Stimulated activated CD8-positive, alpha-beta memory T cell treated with anti-CD3 and anti-CD28 coated beads, Interleukin-7, amount 100 ng/mL, for 1 hour (primary cell): ENCODE measurements at places on chromosomes 6 and 20.
A peak's percentile ranks its signal among the peaks of the same experiment; 100 is the strongest.

GRCh38 chr6:16408766-16409165 is 170.4 kb downstream of the GMPR start:
- no peak for DNase-seq

DNA sequence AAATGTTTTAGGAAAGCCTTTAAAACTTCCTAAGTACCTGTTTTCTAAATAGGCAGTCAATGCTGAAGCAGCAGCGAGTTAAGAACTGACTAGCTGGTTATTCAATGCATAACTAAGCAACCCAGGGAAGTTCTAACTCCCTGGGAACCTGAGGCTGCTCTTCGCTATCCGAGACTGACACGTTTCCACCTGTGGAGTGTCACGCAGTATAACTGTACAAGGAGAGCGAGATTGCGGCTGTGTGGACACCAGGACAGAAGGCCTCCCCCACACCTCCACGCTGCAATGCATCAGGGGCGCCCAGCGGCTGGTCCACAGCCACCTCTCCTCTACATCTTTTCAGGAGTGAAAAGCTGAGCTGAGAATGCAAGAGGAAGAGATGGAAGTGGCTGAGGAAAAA is 8.0 kb downstream of the PXDC1 start:
- DNase-seq = no peak

DNA sequence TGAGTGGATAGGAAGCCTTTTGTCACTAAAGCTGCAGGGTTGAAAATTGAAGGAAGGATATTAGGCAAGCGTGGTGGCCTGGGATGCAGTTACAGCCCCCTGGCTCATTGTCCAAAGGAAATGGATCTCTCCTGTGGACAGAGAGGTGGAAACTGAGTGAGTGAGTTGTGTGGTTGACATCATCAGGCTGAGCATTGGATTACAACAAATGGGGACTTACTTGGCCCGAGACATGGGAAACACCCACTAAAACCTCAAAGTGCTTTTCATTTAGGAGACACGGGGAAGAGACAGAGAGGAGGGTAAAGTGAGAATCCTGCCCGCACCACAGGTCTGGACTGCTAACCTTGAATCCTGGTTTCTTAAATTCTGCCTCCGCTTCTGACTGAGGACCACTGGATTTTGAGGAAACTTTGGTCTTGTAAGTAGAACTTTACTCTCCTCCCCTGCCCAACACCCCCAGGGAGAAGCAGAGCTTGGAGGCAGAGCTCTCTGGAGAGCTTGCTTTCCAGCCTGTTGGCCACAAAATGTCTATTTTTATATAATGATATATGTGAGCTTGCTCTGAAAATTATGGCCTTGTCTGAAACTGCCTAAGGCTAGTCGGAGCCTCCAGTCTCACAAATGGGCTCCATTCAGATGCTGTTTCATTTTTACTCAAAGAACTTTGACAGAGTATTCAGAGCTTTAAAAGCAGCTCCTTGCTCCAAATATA is at the start of gene PKIG:
PKIG (plus strand) TSS at position 269 of the 715 bp plus-strand sequence. CDS start 31,978 bp downstream, outside the sequence.
- DNase-seq = no peak

DNA sequence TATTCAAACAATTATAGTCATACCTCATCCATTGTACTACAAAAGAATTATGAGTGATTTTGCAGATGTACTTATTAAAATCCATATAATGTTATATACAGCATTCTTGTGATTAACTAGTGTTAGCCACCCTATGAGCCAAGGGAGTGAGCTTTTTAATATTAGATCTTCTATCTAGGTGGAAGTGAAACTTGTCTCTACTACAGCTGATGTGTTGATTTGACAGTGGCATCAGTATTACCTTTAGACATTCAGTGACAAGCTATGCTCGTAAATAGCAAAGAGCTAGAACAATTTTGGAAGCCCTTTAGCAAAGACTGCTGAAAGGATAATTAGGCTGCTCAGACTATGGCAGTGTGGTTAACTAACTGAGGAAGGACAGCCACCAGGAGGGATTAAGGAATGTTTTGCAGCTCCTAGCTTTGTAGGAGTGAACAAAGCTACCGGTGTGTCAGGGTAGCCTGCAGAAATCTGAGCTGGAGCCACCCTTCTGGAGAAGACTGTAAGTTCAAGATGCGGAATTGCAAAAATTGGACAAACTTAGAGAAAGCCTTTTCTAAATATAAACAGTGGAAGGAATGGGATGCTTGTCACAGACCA is 73.7 kb downstream of the AFG1L start:
- DNase-seq = no peak

- no peak for DNase-seq
These were observed 30.9 kb downstream of the MYH7B start for GRCh38 chr20:34986311-34987287.

DNA sequence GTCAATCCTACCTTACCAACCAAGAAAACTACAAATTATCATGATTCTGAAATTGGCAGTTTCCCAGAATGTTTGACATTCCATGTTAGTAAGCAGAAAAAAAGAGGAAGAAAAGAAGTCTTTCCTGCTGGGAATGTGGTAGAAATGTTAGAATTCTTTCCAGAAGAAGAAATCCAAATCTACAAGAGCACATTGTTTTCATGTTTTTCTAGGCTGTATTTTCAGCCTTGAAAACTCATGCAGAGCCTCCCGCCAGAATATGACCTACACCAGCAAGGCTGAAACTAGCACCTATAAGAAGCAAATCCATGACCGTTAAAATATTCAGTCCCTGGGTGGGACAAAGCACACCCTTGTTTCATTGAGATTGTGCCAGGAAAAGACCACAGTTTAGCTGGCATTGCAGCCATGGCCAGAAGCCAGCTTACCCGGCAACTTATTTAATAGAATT is 259.4 kb downstream of the GJA1 start:
- no peak for DNase-seq

DNA sequence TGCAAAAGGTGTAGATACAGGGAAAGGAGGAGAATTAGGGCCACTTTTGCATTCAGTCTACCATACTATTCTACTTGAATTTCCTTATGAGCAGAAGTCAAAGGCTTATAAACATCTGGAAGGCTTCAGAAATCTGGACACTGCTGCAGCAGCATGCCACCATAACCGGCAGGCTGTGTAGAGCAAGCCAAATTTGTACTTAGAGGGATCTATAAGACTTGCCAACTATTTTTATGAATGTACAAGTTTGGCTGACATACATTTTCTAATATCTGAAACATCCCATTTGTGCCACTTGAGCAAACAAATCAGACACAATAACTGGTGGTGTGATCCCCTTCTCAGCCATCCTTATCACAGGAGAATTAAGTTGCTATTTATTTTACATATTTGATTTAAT is 14.0 kb upstream of the PLCB1 start:
- DNase-seq = no peak

- no peak for DNase-seq
These were observed 116.2 kb downstream of the SLC24A3 start for GRCh38 chr20:19328676-19329075.

DNA sequence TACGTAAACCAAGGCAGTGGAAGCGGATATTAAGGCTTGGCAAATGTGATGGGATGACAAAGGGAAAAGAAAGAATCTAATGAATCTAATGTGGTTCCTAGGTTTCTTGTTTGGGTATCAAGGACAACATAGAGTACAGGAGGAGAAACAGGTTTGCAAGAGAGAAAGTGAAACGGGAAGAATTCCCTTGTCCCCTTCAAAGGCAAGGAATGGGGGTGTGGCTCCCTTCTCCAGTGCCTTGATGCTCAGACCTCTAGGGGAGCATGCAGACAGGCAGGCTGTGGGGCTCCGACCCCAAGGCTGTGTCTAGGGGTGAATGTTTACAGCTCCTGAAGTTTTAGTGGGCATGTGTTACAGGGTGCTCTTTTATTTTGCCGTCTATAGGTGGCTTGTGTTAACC is 317.5 kb upstream of the HSF2 start:
- DNase-seq = no peak

- no peak for DNase-seq
These were observed 72.3 kb upstream of the SYNCRIP start for GRCh38 chr6:85714893-85715530.

- peak; percentile 10 for DNase-seq
These were observed 131.6 kb upstream of the ESR1 start for GRCh38 chr6:151675746-151676459.

GRCh38 chr6:21749754-21750153 is 156.2 kb downstream of the SOX4 start:
- no peak for DNase-seq

DNA sequence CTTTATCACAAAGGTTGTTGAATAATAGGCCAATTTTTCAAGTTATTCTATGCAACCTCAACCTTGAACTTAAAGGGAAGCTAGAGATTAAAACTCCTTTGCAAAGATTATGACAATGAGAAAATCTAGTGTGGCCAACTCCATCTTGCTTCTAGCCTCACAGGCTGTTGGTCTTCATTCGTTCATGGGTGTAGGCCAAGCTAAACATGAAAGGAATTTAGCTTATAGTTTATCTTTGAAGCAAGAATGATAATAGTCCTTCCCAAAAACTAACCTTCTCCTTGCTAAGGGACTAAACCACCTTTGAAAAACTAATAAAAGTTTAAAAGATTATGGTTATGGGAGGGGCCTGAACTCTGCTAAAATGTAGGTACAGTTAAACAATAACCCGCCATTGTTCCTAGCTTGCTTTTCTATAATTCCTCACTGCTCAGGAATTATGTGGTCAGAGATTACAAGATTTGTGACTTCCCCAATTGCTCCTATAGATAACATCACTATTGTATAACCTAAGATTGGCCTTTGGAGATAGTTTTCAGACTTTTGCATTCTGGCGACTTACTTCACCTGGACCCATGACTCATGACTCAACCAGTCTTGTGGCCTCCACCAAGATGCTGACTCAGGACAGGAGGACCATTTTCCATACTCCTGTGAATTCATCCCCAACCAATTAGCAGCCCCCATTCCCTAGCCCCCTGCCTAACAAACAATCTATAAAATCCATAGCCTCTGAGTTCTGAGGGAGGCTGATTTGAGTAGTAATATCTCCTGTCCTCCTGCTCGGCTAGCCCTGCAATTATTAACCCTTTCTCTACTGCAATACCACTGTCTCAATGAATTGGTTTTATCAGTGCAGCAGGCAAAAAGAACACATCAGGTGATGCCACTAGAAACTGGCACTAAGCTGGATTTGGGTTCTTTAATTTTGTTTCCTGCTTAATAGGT is 154.5 kb downstream of the CD83 start:
- no peak for DNase-seq

DNA sequence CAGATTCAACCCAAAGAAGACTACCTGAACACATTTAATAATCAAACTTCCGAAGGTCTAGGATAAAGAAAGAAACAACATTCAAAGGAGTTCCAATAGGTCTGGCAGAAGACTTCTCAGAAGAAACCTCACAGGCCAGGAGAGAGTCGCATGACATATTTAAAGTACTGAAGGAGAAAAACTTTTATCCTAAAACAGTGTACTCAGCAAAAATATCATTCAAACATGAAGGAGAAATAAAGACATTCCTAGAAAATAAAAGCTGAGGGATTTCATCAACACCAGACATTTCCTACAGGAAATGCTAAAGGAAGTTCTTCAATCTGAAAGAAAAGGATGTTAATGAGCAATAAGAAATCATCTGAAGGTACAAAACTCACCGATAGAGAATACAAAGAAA is 108.6 kb downstream of the BTBD9 start:
- DNase-seq = no peak

GRCh38 chr6:169555971-169556617 is 145.7 kb downstream of the WDR27 start:
- no peak for DNase-seq

DNA sequence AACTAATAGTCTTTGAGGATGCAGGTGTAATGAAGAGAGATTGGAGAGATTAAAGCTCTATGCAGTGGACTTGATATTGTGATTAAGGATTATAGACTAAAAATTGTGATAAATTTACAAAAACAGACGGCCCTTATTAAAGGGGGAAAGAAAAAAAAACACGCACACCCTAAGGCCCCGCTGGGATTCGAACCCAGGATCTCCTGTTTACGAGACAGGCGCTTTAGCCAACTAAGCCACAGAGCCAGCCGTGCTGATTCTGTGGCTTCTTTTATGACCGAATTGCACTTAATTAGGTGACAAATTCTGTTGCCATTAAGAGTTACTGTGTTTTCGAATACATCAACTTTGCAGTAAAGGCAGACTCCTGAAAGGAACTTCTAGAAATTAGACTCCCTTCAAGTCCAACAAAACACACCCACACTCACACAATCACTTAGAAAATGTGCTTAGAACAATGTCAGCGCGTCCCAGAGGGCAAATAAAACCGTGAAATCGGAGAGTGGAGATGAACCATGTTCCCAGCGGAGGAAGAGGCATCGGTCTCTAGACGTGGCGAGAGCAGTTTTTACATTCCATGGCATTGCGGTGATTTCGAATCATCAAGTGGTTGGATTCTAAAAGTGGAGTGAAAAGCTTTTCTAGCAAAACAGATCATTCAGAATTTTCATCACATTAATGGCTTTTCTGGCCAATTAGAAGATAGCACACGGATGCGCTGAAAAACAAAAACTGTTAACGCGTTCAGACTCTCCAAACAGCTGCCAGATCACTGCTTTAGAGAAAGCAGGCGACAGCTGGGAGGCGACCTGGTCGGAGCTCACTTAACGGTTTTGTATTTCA is 122.6 kb downstream of the GPX5 start:
- no peak for DNase-seq

DNA sequence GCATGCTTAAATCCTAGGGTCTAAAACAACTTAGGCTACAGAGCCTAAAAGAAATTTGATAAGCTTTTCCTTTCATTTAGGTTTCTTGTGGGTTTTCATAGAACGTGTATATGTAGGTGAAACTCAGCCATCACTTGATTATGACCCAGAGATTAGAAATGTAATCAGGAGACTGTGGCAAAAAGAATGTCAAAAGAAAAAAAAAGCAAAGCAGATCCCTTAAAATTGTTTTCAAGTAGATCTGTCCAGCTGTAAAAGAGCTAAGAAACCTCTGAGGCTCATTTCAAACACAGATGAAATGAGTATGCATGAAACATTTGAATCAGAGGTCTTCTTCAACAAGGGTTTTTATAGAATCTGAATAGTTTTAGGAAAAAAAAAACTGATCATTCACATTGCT is 341.3 kb upstream of the PRDM1 start:
- no peak for DNase-seq

DNA sequence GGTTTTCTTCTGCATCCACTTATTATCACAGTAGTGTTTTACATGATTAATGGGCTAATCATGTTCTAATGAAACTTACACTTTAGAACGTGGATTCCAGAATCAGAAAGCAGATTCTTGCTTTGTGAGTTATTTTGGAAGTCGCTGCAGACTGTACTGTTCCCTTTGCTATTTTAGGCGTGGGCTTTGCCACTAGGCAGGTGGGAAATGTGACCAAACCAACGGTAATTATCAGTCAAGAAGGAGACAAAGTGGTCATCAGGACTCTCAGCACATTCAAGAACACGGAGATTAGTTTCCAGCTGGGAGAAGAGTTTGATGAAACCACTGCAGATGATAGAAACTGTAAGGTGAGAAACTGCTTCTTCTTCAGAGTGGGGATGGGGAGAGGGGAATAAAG is 598 bp downstream of the FABP7 start:
- DNase-seq = no peak

GRCh38 chr6:137315081-137315480 is 95.9 kb upstream of the IFNGR1 start:
- no peak for DNase-seq
